HEK293T (cell line): ENCODE measurements at places on chromosomes 12 and 14.

DNA sequence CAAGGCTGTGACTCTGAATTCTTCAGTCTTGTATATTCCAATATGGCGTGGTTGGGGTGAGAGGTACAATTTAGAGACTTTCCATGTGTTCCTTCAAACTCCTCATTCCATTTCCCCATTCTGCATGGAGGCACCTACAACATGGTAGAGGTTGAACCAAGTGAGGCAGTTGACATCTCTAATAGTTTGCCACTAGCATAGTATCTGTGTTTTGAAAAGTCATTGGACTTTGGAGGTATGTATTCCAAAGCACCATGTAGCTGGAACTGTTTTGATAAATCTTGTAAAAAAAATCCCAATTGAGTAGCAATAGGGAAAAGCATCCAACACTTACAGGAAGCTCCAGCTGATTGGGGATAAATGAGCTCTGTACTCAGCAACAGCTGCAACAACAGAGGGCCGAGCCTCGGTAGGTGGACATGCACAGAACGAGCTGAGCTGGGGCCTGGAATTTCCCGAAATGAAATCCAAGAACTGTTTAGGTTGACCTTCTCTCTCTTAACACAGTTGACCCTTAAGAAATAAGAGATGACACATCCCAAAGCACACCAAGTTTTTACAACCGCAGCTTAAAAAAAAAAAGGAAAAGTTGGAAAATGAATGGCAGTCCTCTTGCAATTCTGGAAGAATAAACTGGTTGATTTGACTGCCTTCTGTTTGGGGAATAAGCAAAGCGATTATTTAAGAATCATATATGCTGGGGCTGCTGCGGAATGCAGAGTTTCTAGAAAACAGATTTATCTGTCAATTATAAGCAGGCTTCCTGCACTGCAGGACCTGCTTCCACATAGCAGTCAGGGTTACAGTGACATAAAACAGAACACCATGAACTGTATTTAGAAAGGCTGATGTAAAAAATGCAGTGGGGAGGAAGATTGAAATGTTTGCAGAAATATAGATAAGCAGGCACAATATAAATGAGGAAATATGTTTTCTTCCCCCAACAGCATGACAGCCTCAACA lies 194.6 kb upstream of the KRR1 start:
- peak; percentile 15 for DNase-seq

GRCh38 chr12:64157110-64157509 lies 65.0 kb downstream of the KICS2 start:
- DNase-seq: no peak

GRCh38 chr14:35336494-35337268 lies 44.5 kb downstream of the PSMA6 start:
- no peak for DNase-seq

- no peak for DNase-seq
Observed at GRCh38 chr14:71467361-71467811, 464.8 kb upstream of the RGS6 start.

DNA sequence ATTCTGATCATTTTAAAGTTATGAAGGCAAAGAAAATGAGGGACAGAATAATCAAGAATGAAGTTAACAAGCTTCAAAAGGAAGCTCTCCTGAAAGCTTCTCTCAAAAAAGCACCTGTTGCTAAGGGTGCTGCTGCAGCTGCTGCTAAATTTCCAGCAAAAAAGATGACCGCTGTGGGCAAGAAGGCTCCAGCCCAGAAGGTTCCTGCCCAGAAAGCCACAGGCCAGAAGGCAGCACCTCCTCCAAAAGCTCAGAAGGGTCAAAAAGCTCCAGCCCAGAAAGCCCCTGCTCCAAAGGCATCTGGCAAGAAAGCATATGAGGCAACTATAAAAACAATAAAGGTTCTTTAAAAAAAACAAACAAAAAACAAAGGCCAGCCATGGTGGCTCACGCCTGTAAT lies 52.7 kb upstream of the NR2C1 start:
- DNase-seq: no peak

DNA sequence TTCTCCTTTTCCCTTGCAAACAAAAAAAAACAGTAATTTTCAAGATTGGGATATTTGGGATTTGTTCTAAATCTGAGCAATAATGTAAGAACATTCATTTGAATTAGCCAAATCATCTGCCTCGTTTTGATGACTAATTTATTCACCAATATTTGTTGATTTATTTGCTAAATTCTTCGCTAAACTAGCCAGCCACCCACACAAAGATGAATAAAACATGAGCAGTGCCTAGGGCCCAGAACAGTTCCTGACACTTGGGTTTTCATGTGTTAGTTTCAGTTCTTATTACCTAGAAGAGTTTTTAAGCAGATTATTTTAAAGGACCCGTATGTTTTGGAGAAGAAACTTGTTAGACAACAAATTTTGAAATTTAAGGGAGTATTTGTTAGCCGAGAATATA lies 1.4 kb downstream of the ETNK1 start:
- no peak for DNase-seq

- DNase-seq: no peak
Observed at GRCh38 chr14:54207476-54208462, 189.0 kb upstream of the CDKN3 start.

- DNase-seq: no peak
Observed at GRCh38 chr12:65015850-65016249, 105.3 kb downstream of the WIF1 start.

DNA sequence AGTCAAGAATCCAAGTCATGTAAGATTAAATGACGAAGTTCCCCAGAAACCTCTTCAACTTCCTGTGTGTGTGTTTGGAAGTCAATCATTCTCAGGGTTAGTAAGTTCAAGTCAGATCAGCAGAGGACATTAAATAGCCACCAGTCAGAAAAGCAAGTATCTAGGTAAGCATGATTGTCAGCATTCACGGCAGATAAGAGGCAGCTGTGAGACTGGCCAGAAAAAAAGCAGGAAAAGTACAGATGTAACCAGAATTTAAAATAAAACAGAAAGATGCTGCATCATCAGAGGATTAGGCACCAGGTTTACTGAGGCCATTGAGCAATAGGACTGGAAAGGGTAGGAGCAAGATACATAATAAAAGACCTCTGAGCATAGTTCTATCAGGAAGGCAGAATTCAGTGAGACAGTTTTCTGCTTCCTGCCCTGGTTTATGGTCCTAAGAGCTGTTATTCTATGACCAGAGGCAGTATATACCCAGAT lies 606.9 kb downstream of the FSCB start:
- no peak for DNase-seq

- no peak for DNase-seq
Observed at GRCh38 chr12:120751389-120751788, 25.8 kb downstream of the ACADS start.

- peak; percentile 21 for DNase-seq
Observed at GRCh38 chr14:56490379-56490778, 89.2 kb upstream of the TMEM260 start.

DNA sequence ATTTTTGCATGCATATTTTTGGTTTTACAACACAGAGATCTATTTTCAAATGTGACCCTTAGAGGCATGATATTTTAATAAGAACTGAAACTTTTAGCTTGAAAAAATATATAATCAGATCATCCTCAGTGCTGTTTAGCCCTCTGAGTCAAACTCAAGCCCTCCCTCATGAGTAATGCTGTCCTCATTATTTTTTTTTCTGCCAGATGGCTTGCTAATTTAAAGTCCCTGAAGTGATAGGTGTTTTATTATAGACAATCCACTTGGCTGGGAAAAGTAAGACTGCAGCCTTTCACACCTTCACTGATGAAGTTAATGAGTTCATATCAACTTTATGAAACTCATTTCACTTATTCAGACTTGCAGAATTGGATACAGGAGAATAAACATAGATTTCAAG lies 227.7 kb downstream of the SLC16A7 start:
- no peak for DNase-seq

- no peak for DNase-seq
Observed at GRCh38 chr14:51284241-51284640, 44.2 kb downstream of the TMX1 start.

- no peak for DNase-seq
Observed at GRCh38 chr12:83841620-83842019, 1071.0 kb downstream of the SLC6A15 start.

DNA sequence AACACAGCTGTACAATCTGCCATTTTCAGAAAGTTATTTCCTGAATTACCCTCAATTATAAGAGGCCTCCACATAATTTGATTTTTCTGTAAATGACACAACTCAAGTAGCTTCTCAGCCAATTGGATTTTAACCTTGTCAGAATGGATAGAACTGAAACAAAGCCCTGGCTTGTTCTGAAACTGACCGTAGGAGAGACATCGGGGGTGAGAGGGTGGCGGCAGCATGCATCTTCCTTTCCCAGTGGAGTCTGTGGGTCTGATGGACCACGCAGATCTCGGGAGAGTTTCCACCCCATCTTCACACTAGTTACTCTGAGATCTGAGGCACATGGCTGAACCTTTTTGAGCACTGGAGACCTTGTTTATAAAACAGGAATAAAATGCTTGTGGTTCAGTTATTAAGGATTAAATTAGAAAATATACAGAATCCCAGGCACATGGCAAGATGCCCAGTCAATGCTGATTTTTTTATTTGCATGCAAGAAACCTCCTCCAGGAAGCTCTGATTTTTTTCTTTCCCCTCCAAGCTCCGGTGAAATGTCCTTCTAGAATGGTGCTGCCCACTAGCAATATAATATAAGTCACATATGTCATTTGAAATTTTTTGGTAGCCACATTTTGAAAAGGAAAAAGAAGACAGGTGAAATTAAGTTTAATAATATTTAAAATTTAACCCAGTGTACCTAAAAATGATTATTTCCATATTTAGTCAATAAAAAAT lies 153.9 kb downstream of the CHST11 start:
- no peak for DNase-seq

DNA sequence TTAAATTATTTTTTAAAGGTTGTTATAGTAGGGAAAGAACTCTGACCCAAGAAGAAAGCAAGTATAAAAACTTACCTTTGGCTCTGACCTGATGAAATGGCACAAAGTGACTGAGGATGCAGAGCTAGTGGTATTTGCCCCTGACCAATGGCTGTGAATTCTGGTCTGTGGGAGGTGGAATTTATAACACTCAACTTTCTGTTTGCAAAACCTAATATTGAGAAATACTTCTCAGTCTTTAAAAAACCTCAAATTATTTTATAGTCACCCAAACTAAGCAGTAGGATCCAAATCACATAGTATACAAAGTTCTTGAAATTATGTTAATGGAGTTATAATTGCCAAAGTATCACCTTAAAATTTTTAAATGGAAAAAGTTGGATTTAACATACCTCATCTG lies at the start of gene EPYC:
EPYC (minus strand) TSS at position 101 of the 400 bp plus-strand sequence. CDS start 2,407 bp downstream, outside the sequence.
- DNase-seq: no peak

DNA sequence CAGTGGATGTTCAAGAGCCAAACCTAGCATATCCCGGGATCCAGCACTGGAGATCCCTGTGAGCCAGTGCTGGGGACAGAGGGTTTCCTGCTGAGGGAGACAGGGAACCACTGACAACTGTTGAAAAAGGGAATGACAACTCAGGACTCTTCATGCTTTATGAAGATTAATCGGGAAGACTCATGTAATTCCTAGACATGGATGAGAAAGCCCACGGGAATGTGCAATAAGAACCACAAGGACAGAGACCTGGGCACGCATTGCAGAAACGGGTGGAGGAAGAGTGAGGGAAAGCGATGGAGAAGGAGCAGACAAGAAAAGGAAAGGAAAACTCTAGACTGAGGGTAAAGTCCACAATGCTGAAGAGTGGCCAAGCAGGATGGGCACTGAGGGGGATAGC lies 296.0 kb downstream of the PCNX1 start:
- DNase-seq: no peak

DNA sequence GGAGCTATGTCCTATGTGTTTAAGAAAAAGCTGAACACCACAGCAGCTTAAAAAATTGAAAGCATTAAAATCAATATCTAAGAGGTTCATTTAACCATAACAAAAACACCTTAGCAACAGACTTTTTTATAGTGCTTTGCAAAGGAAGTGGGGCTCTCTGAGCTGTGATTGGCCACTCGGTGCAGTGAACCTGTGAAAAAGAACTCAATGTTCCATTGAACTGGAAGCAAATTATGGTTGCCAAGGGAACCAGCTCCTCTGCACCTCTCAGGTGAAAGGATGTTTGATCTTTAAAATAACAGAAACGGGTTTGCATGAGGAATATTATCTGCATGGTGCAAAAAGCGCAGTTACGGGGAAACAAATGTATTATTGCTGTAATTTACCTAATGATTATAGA lies 149.4 kb downstream of the SNAPC1 start:
- no peak for DNase-seq
